Breast epithelium (tissue), 4 donors: ENCODE measurements at places on chromosomes 2 and 18. TPM values are rescaled to one million over a fixed set of nuclear protein-coding genes. Genes with fewer than 3 reads are reported as not detected.

- no peak overlapping the region for H3K4me3 ChIP-seq
- no peak overlapping the region for H3K27ac ChIP-seq
Observed at GRCh38 chr18:36901277-36901701, 72.4 kb downstream of the KIAA1328 start.

GRCh38 chr2:12755384-12755783 is 38.6 kb downstream of the TRIB2 start:
- no peak for DNase-seq
- H3K27ac ChIP-seq, result no peak overlapping the region
- no peak overlapping the region for H3K4me3 ChIP-seq
- no peaks in the 10 kb centered on the region for H3K4me1 ChIP-seq
- H3K27me3 ChIP-seq, result no peaks in the 10 kb centered on the region

ACVR1C gene
- total RNA-seq, result 8.0 TPM

DNA sequence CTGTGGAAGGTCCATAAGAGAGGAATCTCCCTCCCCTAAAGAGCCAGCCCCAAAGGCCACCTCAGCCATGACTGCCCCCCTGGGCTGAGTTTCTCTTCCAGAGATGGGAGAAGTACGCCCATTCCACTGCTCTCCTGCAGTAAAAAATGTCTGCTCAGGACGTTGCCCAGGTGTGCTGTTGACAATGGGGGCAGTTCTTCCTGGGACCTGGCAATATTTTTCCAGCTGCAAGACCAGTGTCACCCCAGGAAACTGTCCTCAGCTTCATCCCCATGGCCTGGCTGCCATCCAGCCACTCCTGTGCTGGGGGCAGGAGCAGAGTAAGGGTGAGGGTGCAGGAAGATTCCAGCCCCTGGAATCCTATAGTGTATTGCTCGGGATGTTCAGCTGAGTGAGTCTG is 14.3 kb downstream of the CELF4 start:
- no peak for DNase-seq
- peaks cover 19% of the 10 kb centered on the region for H3K27me3 ChIP-seq
- H3K36me3 ChIP-seq, result no peaks in the 10 kb centered on the region
- H3K4me3 ChIP-seq, result no peak overlapping the region

GRCh38 chr2:204072443-204073324 is 136.1 kb downstream of the ICOS start:
- no peak for DNase-seq
- no peaks in the 10 kb centered on the region for H3K36me3 ChIP-seq
- no peaks in the 10 kb centered on the region for H3K4me1 ChIP-seq
- no peaks in the 10 kb centered on the region for H3K27me3 ChIP-seq

DNA sequence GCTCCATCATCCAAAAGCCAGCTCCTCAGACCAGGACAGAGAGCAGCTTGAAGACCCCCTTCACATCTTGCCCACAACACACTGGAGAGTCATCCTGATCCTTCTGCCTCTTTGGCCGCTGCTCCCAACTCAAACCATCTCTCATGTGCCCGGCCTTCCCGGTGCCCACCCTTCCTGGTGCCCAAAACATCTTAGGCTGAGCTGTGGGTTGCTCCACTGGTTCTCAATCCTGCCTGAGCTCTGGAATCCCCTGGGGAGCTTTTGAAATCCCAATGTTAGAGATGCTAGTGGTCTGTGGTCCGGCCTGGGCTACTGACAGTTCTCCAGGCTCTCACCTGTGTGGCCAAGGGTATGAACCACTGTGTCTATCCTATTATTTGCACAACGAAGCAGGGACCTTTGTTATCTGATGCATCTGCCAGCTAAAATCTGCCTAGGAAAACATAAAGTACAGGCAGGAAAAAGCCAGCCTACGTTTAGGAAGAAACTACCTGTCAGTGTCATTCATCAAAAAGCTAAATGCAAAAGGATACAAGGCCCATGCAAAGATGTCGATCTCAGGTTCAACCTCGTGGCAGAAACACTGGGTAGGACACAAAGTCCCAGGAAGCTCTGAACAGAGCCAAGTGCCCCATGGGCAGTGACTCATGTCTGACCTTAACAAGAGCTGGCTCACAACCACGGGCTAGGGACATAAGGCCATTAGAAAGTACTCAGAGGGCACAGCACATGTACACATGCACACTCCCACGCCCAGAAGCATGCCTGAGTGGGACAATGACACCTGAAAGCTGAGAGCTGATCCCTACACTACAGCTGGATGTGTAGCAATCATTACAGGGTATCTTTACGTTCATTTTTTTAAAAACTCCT is 30.8 kb downstream of the TBC1D8 start:
- H3K4me1 ChIP-seq, result peaks cover 35% of the 10 kb centered on the region
- peak; percentile 90 for DNase-seq
- H3K4me3 ChIP-seq, result no peak overlapping the region
- no peaks in the 10 kb centered on the region for H3K36me3 ChIP-seq
- H3K27ac ChIP-seq, result peak overlapping the region; percentile 89

EMILIN1 gene
- 94.7 TPM for total RNA-seq

DNA sequence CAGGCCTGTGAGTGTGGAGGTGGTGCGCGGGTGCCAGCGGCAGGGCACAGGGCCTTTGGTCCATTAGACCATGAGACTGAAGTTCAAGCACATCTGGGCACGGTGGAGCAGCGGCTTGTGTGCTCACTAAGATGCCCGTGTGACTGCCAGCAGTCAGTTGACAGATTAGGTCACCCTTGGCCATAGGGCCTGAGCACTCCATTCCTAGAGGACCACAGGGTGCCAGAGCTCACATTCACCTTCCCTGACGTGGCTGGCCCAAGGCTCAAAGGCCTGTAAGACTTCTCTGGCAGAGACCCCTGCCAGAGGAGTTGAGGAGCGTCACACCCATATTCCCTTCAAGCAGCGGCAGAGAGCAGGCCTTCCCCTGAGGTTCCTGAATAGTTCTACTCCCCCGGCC is 650 bp downstream of the LHCGR start:
- no peaks in the 10 kb centered on the region for H3K36me3 ChIP-seq
- H3K27ac ChIP-seq, result no peak overlapping the region
- no peaks in the 10 kb centered on the region for H3K27me3 ChIP-seq
- H3K4me1 ChIP-seq, result no peaks in the 10 kb centered on the region
- H3K4me3 ChIP-seq, result no peak overlapping the region
- DNase-seq, result no peak

ERFE gene
- 0.48 TPM for total RNA-seq

LRRTM1 gene
- 0.15 TPM for total RNA-seq

DNA sequence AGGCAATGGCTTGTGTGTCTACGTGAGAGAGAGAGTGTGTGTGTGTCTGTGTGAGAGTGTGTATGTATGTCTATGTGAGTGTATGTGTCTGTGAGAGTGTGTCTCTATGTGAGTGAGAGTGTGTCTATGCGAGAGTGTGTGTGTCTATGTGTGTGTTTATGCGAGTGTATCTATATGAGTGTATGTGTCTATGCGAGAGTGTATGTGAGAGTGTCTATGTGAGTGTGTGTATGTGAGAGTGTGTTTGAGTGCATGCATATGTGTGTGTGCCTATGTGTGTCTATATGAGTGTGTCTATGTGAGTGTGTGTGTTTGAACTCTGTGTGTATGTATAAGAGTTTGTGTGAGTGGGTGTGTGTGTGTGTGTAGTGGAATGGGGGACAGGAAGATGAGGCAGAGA is 9.8 kb upstream of the GNLY start:
- H3K4me3 ChIP-seq, result no peak overlapping the region
- H3K27me3 ChIP-seq, result no peaks in the 10 kb centered on the region
- no peak overlapping the region for H3K27ac ChIP-seq
- no peaks in the 10 kb centered on the region for H3K4me1 ChIP-seq
- DNase-seq, result no peak

VAMP8 gene
- total RNA-seq, result 127 TPM

HOXD13 gene
- not detected for total RNA-seq

GRCh38 chr2:149658553-149658952 is 71.0 kb upstream of the MMADHC start:
- no peak for DNase-seq
- no peak overlapping the region for H3K27ac ChIP-seq
- no peaks in the 10 kb centered on the region for H3K4me1 ChIP-seq
- no peaks in the 10 kb centered on the region for H3K36me3 ChIP-seq

DNA sequence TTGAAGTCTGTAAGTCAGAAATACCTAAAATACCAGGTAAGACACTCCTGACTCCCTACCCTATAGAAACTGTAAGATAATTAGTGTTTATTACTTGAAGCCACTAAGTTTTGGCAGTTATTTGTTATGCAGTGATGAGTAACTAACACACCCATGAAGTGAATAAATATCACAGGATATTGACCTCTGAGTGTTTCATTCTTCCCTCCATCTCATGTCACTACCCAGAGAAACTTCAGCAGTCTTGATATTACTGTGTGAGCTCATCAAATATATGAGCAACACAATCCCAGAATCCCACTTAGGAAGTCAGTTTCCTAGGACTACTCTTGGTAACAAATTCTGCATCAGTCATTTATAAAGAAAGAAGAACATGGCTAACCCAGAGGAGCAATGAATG is 529.7 kb downstream of the FBXO15 start:
- H3K4me1 ChIP-seq, result no peaks in the 10 kb centered on the region
- H3K27ac ChIP-seq, result no peak overlapping the region
- no peaks in the 10 kb centered on the region for H3K27me3 ChIP-seq

GRCh38 chr2:11411768-11412448 is 54.1 kb downstream of the E2F6 start:
- no peaks in the 10 kb centered on the region for H3K36me3 ChIP-seq
- peak overlapping the region; percentile 33 for H3K4me3 ChIP-seq
- DNase-seq, result no peak
- no peaks in the 10 kb centered on the region for H3K27me3 ChIP-seq
- H3K4me1 ChIP-seq, result no peaks in the 10 kb centered on the region

GRCh38 chr2:40388161-40388560 is 63.7 kb downstream of the SLC8A1 start:
- no peaks in the 10 kb centered on the region for H3K27me3 ChIP-seq
- H3K4me1 ChIP-seq, result no peaks in the 10 kb centered on the region
- no peak for DNase-seq
- no peak overlapping the region for H3K27ac ChIP-seq

GRCh38 chr18:58495207-58495606 is 133.7 kb downstream of the ALPK2 start:
- no peak overlapping the region for H3K27ac ChIP-seq
- no peak overlapping the region for H3K4me3 ChIP-seq
- H3K27me3 ChIP-seq, result no peaks in the 10 kb centered on the region
- DNase-seq, result no peak
- H3K36me3 ChIP-seq, result no peaks in the 10 kb centered on the region

DNA sequence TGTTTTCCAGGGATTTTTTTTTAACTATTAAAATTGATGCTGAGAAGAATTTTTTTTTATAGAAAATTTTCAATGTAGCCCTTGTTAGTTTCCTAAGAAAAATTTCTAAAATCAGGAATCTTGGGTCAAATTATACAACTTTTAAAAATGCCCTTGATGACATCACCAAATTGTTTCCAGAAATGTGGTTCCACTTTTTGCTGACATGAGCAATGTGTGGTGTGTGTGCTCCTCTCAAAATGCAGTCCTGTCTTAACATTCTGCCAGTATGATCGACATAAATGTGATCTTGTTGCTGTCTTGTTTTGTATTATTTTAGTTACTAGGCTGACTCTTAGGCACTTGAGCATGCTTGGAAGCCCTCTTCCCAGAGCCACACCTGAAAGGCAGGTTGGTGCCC is 89.7 kb upstream of the ST6GAL2 start:
- no peak overlapping the region for H3K27ac ChIP-seq
- DNase-seq, result no peak

DNA sequence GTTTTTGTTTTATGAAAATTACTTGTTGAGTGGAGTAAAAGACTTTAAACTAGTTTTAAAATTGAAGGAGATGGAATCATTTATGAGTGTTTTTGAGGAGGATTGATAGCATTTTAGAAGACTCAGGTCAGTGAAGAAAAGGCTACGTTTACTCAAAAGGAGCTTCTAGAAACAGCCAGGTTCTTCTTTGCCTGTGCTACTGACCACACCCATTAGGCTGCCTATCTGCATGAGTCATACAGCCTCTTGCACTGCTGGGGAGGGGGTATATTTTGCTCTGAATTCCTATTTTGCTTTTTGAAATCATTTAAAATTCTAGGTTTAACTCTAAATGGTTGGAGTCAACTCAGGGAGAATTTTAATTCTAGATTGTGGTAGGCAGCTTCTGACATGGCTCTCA is 22.3 kb downstream of the EFEMP1 start:
- H3K4me1 ChIP-seq, result no peaks in the 10 kb centered on the region
- no peaks in the 10 kb centered on the region for H3K27me3 ChIP-seq
- H3K36me3 ChIP-seq, result no peaks in the 10 kb centered on the region
- no peak for DNase-seq

DNA sequence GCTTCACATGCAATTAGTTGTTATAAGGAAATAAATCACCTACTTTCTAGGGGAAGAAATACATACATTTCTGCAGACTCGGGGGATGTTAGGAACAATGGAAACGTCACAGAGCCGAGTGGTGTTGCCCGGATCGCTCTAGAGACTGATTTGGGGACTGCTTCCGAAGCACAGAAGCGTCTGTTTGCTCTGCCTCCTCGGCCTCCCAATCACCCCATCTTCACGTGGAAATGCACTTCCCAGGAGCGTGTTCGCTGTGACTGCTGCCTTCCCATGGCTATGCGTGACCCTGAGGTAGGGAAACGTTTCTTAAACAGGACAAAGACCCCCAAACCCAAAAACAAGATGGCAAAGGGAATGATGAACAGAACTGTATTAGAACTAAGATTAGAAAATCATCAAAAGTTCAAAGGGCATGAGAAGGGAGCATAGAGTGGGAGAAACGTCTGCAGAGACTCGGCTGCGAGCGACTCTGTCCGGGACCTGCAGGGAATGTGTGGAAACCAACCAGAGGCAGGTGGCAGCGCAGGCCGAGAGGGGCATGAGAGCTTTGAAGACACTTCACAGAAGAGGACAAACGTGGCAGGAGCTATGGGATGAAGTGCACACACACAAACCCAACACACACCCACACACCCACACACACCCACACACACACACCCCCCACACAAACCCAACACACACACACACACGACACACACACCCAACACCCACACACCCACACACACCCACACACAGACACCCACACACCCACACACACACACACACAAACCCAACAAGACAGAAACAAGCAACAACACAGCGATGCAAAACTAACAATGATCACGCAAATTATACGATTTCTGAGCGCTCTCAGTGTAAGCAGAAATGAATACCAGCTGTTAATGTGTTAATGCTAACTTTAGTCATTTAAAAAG is 41.3 kb downstream of the RTP5 start:
- peak; percentile 30 for DNase-seq
- H3K4me3 ChIP-seq, result no peak overlapping the region
- H3K4me1 ChIP-seq, result no peaks in the 10 kb centered on the region
- no peak overlapping the region for H3K27ac ChIP-seq
